ENCODE measurements at places on chromosomes 1 and 21. TPM values are rescaled to one million over a fixed set of nuclear protein-coding genes. Genes with fewer than 3 reads are reported as not detected.

Gene G0S2
- total RNA-seq: 0.43 TPM

Gene PCBP3
- 7.8 TPM for total RNA-seq

Gene MROH9
- not detected for total RNA-seq

Gene LIN28A
- total RNA-seq: 1,538 TPM

Gene PRDX1
- total RNA-seq: 1,070 TPM

Gene BATF3
- 3.6 TPM for total RNA-seq

Gene C8B
- not detected for total RNA-seq

Gene FAM110D
- total RNA-seq: 0.24 TPM

Gene ATP1A2
- 18.3 TPM for total RNA-seq

Gene BRDT
- 0.19 TPM for total RNA-seq

Gene NRDC
- total RNA-seq: 121 TPM

Gene MFSD2A
- total RNA-seq: 23.9 TPM

Gene S100A14
- total RNA-seq: not detected

Gene WNT3A
- total RNA-seq: 0.12 TPM

Gene SLC30A10
- total RNA-seq: 0.47 TPM

Gene AQP10
- not detected for total RNA-seq
